ENCODE measurements at places on chromosomes 7 and 10. TPM values are rescaled to one million over a fixed set of nuclear protein-coding genes. Genes with fewer than 3 reads are reported as not detected.

KCNH2 gene
- 0.91 TPM for total RNA-seq

CPA2 gene
- total RNA-seq: not detected

KLF14 gene
- total RNA-seq: not detected

STEAP4 gene
- total RNA-seq: 6.3 TPM

GIMAP6 gene
- total RNA-seq: 20.3 TPM

CSTF2T gene
- 11.2 TPM for total RNA-seq

HOXA7 gene
- total RNA-seq: 0.76 TPM

CTTNBP2 gene
- total RNA-seq: 8.5 TPM

APBB1IP gene
- total RNA-seq: 1.6 TPM

ELFN1 gene
- 3.3 TPM for total RNA-seq

CALHM1 gene
- total RNA-seq: not detected

SPDYE5 gene
- total RNA-seq: not detected
